ENCODE measurements at places on chromosomes 12 and 14.

- peak; percentile 9 for DNase-seq
These were observed 47.3 kb upstream of the TMED10 start for GRCh38 chr14:75223664-75224154.

DNA sequence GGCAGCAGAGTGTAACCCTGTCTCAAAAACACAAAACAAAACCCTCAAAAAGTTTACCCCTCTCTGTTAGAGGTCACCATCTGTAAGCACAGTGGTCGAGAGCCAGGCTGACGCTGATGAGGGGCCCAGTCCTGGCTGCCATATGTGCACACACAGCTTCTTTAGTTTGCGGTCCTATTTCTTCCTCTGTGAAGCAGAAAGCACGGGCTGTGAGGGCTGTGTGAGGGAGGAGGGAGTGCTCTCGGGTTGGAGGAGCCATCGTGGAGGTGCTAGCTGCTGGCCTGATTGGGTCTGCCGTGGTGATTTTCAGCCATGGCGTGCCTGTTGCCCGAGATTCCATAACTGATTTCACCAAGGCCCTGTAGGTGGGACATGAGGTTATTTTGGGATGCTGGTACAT, 3.5 kb downstream of the ULK1 start:
- DNase-seq, result no peak

GRCh38 chr12:68440068-68440581, 108.0 kb upstream of the MDM1 start:
- DNase-seq, result no peak

GRCh38 chr12:79451365-79451764, 239.4 kb downstream of the PAWR start:
- DNase-seq, result no peak

- DNase-seq, result no peak
These were observed 98.1 kb downstream of the NUBPL start for GRCh38 chr14:31659278-31659677.
